ENCODE measurements at places on chromosomes 5 and 9. TPM values are rescaled to one million over a fixed set of nuclear protein-coding genes. Genes with fewer than 3 reads are reported as not detected.

The ARL14EPL gene
- polyA plus RNA-seq: not detected

The NFX1 gene
- 22.4 TPM for polyA plus RNA-seq

The IL3 gene
- polyA plus RNA-seq: not detected

The BRINP1 gene
- 0.64 TPM for polyA plus RNA-seq

GRCh38 chr9:117787746-117788145, 83.5 kb downstream of the TLR4 start:
- H3K4me1 ChIP-seq: no peaks in the 10 kb centered on the region
- no peaks in the 10 kb centered on the region for H3K27me3 ChIP-seq
- DNase-seq: no peak
- no peak overlapping the region for H3K4me3 ChIP-seq
- H3K36me3 ChIP-seq: no peaks in the 10 kb centered on the region
- H3K27ac ChIP-seq: no peak overlapping the region

GRCh38 chr5:59471463-59471862, 422.1 kb downstream of the PDE4D start:
- no peaks in the 10 kb centered on the region for H3K36me3 ChIP-seq
- H3K27ac ChIP-seq: no peak overlapping the region
- no peaks in the 10 kb centered on the region for H3K27me3 ChIP-seq
- peaks cover 4% of the 10 kb centered on the region for H3K4me1 ChIP-seq

DNA sequence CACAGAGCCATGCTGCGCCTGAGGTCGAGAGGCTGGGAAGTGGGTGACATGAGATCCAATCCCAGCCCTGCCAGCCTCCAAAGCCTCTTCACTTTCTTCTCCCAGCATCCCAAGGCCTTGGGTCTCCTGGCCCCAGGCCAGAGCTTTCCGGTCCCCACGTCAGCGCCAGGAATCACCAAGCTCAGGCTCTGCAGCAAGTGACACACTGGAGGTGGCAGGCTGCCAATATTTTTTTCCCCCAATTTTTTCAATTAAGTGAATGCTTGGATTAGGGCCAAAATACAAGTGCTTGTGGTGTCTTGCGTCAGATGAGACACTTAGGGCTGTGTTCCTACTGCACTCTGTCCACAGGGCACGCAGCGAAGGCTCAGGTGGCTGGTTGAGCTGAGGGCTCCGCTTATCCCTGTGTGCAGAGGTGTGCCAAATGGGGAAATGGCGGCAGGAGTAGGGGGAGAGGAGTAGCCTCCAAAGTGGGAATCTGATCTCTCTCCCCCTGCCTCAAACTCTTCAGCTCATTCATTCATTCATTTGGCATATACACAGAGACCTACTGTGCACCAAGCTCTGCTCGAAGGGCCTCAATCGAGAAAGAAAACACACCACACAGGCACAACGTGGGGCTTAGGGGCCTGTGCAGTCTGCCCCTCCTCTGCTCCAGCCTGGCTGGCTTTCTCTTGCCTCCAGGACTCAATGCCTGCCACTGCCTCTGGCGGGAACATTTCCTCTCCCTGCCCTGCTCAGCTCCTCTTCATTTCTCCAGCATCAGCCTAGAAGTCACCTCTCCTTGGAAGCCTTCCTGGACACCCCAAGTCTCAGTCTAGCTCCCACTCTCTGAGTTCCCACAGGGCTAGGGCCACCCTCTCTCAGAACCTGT, 16.6 kb downstream of the SH3PXD2B start:
- H3K4me1 ChIP-seq: peaks cover 11% of the 10 kb centered on the region
- no peaks in the 10 kb centered on the region for H3K27me3 ChIP-seq
- peak overlapping the region; percentile 45 for H3K27ac ChIP-seq
- no peak overlapping the region for H3K4me3 ChIP-seq
- peak; percentile 79 for DNase-seq

DNA sequence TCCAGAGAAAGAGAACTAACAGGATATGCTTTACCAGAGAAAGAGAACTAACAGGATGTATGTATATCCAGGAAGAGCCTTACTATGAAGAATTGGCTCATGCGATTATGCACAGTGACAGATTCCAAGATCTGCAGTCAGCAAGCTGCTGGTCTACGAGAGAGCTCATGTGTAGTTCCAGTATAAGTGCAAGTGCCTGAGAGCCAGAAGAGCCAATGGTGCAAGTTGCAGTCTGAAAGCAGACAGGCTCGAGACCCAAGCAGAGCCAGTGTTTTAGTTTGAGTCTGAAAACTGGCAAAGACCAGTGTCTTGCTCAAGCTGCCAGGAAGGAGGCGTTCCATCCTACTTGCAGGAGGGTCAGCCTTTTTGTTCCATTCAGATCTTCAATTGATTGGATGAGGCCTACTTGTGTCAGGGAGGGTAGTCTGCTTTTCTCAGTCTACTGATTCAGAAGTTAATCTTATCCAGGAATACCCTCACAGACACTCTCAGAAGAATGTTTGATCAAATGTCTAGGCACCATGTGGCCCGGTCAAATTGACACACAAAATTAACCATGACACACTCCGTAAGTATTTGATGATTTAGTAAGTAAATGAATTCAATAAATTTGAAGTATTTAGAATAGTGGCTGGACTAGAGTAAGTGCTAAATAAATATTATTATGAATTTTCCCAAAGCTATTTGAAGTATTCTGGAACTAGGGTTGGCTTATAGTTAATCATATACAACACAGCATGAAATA, 372.1 kb upstream of the SGCD start:
- peaks cover 12% of the 10 kb centered on the region for H3K4me1 ChIP-seq
- no peak overlapping the region for H3K27ac ChIP-seq
- no peak for DNase-seq
- H3K36me3 ChIP-seq: no peaks in the 10 kb centered on the region

DNA sequence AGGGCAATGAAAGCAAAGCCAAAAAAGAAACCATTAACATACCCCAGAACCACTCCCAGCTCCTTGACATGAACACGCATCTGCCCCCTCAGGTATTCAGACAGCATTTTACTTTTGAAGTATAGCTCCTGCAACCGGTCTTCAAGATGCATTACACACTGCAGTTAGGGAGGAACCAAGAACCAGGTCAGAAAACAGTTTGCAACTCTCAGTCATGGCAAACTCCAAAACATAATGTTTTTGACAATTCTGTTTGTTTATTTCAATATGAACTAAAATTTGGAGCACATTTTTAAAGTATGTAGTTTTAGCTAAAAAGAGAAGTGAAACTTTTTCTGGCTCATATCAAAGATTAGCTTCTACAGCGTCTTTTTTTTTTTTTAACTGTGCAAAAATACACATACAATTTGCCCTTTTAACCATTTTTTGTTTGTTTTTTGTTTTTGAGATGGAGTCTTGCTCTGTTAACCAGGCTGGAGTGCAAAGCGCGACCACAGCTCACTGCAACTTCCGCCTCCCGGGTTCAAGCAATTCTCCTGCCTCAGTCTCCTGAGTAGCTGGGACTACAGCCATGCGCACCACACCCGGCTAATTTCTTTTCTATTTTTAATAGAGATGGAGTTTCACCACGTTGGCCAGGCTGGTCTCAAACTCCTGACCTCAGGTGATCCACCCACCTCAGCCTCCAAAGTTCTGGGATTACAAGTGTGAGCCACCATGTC, 12.2 kb upstream of the RAPGEF6 start:
- no peak overlapping the region for H3K27ac ChIP-seq
- H3K4me3 ChIP-seq: no peak overlapping the region
- no peaks in the 10 kb centered on the region for H3K4me1 ChIP-seq
- no peaks in the 10 kb centered on the region for H3K36me3 ChIP-seq
- no peaks in the 10 kb centered on the region for H3K27me3 ChIP-seq
- no peak for DNase-seq

- no peak overlapping the region for H3K27ac ChIP-seq
- DNase-seq: no peak
- H3K4me3 ChIP-seq: no peak overlapping the region
- H3K36me3 ChIP-seq: peaks cover 3% of the 10 kb centered on the region
These were observed 22.5 kb downstream of the HMGCS1 start for GRCh38 chr5:43290726-43291125.
